ENCODE measurements at places on chromosomes 11 and 22.

- DNase-seq: no peak
These were observed 12.4 kb downstream of the SLC25A17 start for GRCh38 chr22:40806711-40807110.

DNA sequence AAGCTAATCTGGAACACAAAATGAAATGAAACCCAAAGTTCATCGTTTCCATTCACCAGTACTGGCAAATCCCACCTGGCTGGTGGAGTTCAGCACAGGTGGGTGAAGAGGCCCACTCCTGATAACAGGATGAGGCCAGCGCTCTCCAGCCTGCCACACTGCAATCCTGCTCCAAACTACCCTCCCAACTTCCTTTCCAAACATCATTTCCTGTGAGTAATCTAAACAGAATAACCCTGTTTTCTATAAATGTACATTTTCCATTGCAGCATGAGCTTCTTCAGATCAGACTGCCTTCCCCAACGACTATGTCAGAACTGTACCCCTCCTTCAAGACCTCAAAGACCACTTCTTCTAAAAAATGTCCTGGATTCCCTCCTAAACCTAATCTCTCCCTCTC lies 15.9 kb upstream of the NFRKB start:
- no peak for DNase-seq

DNA sequence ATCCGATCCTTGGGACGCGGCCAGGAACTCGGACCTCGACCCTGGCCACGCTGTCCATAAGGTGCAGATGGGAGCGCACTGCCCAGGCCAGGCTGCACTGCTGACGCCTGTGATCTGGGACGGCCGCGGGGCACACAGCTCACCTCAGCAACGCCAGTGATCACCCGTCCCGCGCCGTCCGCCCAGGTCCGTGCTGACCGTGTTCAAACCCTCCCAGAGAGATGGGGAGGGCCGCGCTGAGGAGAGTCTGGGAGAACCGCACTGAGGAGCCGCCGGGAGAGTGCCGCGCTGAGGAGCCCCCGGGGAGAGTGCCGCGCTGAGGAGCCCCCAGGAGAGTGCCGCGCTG lies 636 bp downstream of the KCNQ1OT1 start:
- DNase-seq: peak; percentile 20

GRCh38 chr11:73047773-73048371 lies 94.2 kb downstream of the FCHSD2 start:
- DNase-seq: no peak

DNA sequence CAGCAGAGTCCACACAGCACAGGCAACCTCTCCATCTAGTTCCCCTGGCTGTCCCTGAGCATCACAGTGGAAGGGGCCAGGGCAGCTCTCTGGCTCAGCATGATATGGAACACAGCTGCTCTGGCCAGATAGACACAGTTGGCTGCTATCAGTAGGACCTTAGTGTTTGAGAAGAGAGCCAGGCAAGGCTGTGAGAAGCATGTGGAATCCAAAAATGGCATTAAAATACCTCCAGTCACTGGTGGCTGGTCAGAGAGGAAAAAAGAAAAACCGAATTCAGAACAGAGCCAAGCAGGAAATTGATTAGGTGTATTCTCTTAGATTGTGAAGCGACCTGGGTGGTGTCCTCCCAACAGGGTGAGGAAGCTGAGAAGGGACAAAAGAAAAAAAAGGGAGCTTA lies 27.9 kb downstream of the SERPINH1 start:
- peak; percentile 50 for DNase-seq

GRCh38 chr11:128208329-128209137 lies 378.8 kb downstream of the ETS1 start:
- no peak for DNase-seq

GRCh38 chr11:134021326-134021725 lies 47.5 kb upstream of the JAM3 start:
- no peak for DNase-seq

- no peak for DNase-seq
These were observed 441.2 kb downstream of the CNTN5 start for GRCh38 chr11:99461913-99462312.

- no peak for DNase-seq
These were observed 4.5 kb downstream of the DBX1 start for GRCh38 chr11:20155683-20156279.

GRCh38 chr22:19214078-19214473 lies 35.5 kb upstream of the SLC25A1 start:
- DNase-seq: no peak

GRCh38 chr22:23137905-23138561 lies 3.8 kb downstream of the RSPH14 start:
- no peak for DNase-seq

DNA sequence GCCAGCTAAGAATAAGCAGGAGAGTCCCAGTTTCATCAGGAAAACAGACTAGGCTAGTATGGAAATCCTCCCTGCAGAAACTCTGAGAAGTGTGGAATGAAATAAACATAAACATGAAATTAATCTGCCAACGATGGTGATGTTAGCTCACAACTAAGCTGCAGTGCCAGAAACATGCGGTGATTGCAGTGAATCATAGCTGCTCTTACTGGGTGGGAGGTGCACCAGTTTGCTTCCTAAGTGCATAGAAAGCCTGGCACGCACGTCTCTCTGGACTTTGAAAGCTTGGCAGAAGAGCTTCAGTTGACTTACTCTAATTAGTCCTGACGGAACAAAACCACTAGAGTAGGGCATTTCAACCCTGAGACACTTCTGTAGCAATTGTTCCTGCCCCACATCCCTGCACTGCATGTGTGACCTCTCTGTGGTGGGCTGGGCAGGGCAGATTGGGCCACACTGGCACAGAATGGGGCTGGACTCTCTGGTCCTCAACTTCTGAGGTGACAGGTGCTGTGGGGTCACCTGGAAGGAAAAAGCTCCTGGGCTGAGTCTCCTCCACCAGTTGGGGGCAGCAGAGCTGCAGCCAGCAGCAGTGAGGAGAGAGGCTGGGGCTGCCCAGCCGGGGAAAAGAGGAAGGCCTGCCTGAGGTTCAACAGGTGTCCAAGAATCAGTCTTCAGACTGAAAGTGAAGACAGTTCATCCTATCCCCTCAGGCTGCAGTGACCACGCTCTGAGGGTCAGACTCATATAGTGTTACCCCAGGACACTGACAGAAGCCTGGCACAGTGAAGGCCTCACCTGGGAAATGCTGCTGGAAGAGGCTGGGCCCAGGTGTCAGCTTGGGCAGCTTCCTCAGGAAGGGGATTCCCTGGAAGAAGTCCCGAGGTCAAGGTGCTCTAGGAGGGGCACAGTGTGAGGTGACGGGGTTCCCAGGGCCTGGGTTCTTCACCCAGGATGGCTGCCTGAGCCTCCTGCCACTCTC lies 40.5 kb downstream of the GGTLC2 start:
- no peak for DNase-seq

GRCh38 chr11:77259641-77260040 lies 41.8 kb downstream of the GDPD4 start:
- no peak for DNase-seq
